ENCODE measurements at places on chromosomes 1 and 21.

- DNase-seq = no peak
Observed at GRCh38 chr1:192835116-192835515, 26.3 kb downstream of the RGS2 start.

- no peak for DNase-seq
Observed at GRCh38 chr1:176384841-176385240, 78.1 kb upstream of the PAPPA2 start.

DNA sequence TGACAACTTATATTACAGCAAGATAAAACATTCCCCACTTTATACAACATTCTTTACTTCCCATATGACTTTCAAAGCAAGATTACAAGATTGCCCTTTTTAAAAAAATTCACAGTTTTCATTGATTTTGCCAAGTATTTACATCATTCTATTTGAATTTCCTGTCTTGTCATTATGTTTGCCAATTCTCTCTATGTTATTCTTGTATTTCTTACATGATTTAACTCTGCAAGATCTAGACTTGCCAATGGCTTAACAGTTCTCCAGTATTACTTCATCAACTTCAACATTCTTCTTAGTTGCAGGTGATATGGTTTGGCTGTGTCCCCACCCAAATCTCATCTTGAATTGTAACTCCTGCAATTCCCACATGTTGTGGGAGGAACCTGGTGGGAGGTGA, 31.6 kb downstream of the FMO4 start:
- no peak for DNase-seq

DNA sequence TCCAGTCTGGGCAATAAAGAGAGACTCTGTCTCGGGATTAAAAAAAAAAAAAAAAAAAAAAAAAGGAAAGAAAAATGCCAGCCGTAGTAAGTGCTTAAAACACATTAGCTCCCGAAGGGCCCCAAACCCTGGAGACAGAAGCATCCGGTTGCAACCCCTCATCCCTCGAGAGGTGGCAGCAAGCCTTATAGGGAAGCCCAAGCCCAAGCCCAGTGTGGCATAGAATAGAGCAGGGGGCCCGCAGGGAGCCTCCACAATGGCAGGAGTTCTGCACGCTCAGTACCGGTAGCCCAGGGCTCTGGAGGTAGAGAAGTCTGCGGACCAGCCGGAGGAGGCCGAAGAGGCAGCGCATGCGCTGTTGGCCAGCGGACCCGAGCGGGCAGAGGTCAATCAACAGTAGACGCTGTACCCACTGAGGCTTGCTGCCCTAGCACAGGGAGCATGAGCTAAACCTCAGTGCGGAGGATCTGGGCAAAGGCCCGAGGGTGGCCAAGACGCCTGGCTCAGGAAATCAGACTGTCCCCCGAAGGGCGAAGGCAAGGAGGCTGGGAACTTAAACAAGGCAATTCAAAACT, 34.1 kb upstream of the C1orf198 start:
- DNase-seq = no peak
